ENCODE measurements at places on chromosomes 6 and 20.

- DNase-seq: no peak
Observed at GRCh38 chr20:62550087-62550632, 74.4 kb upstream of the GATA5 start.

DNA sequence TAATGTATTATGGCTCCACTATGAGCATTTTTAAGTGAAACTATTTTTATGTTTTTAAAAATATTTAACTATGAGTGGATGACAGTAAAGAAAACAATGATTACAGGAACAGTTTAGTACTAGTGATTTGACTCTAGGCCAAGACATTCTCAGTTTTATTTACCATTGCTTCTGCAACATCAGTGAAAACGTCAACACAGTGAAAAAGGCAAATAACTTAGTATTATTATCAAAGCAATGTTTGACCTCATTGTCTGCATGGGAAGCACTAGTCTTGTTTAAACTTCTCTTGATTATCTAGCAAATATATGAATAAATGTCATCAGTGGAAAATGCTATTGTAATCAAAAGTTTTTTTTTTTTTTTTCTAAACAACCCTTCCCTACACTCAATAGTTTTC, 165.0 kb downstream of the HTR1B start:
- DNase-seq: no peak

GRCh38 chr6:54935739-54936138, 89.2 kb downstream of the FAM83B start:
- DNase-seq: no peak

DNA sequence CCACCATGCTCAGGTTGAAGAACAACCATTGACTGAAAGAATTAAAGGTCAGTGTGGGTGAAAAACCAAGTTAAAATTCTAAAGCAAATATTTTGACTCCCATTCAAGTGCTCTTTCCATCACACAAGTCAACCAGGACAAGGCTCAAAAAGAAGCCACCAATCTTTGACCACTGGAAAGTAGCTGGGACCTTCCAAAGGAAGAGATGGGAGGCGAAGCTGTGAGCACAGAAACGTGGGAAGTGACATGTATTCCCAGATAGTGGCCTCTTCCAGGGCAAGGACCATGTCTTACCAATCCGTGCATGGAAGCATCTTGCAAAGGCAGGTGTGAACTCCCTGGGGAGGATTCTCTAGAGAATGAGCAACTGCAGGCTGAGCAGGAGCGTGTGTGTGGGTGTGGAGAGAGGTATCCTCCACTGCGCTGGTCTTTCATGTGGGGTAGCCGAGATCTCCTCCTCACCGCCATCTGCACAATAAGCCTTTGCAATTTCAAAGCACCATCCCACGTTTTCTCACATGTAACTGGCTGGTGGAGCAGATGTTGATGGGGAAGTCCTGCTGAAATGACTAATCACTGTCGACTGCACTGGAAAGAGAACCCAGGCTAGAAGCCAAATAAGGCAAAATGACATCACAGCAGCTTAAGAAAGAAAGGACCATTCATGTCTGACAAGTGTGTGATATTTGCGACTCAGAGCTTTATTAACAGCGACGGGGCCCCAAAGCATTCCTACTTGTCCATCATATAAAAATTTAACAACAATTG, 189.4 kb upstream of the RREB1 start:
- peak; percentile 78 for DNase-seq

DNA sequence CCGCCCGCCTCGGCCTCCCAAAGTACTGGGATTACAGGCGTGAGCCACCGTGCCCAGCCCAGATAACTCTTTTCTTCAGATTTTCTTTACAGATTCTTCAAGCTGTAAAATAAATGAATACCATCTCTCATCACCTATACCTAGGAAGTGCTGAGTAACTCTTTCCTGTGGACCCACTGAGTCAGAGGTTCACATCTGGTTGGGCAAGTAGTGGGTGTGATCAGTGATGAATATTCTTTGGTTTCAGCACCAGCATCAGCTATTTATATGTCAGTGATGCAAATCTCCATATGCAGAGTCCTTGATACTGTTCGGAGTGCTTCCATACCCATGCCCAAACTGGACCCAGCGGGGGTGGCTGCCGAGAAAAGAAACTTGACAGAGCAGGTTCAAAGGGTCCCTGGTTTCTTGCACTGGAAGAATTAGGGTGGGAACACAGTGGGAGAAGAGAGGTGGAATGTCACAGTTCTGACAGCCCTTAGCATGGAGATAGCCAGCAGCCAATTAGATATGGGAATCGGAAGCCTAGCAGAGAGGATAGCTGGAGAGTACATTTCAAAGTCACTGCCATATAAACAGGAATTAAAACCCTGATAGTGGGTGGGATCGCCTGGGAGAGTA, 64.9 kb upstream of the DDR1 start:
- peak; percentile 53 for DNase-seq

DNA sequence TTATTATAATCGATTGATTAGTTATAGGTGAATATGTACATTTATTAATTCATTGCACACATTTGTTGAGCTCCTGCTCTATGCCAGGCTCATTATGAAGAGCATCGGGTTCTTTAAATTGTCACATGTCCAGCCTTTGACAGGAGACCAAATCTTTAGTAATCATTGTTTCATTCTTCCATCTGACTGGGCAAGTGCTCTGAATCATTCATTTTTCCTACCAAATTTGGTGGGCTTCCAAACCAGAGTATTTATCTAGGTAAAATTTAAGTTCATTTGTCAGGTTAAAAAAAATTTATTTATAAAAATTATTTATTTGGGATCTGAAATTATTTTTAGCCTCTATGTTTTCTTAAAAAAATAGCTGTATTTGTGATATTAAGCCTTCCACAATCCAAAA, 404.9 kb upstream of the MMS22L start:
- DNase-seq: no peak

- DNase-seq: no peak
Observed at GRCh38 chr6:113052506-113052905, 705.4 kb downstream of the RFPL4B start.

GRCh38 chr20:59832406-59833363, 100.8 kb downstream of the SYCP2 start:
- DNase-seq: no peak

- no peak for DNase-seq
Observed at GRCh38 chr6:132587424-132587823, 2.1 kb downstream of the TAAR5 start.

- no peak for DNase-seq
Observed at GRCh38 chr20:47776639-47777038, 8.6 kb downstream of the SULF2 start.

DNA sequence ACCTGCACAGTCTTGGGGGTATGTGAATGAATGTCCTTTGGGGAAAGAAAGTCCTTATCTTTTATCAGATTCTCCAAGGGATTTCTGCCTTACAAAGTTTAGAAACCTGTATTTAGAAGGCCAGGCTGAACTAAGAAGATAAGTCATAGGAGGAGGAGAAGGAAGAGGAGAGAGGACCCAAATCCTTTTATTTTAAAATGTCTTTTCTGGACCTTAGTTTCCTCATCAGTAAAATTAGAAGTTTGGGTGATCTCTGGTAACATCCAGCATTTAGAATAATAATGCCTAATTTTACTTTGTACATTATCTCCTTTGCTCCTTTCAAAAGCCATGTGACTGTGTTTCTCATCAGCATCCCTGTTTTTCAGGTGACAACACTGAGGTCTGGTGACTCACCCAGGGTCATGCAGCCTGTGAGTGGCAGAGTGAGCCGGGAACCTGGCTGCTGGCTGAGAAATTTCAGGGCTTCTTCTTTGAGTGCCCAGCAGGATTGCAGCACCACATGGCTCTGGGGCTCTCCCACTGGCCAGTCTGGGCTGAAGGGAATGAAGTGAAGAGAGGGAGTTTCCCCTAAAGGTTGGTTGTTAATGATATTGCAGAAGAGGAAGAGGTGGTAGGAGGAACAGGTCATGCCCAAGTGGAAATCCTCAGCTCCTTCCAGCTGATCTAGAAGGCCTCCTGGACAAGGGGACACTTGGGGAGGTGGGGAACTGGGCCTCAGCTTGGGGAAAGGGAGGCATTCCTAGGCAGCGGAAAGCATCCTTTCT, 34.0 kb downstream of the VEGFA start:
- DNase-seq: no peak

DNA sequence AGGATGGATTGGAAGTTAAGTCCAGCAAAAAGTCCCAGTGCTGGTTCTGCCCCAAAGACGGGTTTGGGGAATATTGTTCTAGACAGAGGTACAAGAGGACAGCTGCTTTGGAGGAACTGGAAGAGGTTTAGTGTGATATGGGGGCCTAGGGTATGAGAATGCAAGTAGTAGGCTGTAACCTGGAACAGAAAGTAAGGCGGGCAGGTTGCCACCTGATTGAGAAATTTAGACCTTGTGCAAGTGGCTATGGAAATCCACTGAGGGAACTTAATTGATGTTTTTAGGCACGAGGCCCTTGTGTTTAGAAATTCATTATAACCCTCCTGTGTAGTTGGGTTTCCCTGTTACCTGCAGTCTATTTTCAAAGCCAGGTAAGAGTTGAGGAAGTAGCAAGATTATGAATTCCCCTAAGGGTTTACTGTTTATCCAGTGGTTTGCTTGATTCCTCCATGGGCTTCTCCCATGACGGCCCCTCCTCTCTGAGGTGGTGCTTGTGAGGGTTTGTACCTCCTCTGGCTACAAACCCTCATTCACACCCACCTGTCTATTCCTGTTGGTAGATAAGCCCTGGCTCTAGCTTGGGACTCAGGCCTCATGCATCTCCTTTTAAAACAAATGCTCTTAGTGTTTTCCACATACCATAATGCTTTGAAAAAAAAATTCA, 42.0 kb upstream of the BCAS1 start:
- DNase-seq: no peak

- DNase-seq: no peak
Observed at GRCh38 chr20:49843139-49843538, 30.5 kb downstream of the SLC9A8 start.

DNA sequence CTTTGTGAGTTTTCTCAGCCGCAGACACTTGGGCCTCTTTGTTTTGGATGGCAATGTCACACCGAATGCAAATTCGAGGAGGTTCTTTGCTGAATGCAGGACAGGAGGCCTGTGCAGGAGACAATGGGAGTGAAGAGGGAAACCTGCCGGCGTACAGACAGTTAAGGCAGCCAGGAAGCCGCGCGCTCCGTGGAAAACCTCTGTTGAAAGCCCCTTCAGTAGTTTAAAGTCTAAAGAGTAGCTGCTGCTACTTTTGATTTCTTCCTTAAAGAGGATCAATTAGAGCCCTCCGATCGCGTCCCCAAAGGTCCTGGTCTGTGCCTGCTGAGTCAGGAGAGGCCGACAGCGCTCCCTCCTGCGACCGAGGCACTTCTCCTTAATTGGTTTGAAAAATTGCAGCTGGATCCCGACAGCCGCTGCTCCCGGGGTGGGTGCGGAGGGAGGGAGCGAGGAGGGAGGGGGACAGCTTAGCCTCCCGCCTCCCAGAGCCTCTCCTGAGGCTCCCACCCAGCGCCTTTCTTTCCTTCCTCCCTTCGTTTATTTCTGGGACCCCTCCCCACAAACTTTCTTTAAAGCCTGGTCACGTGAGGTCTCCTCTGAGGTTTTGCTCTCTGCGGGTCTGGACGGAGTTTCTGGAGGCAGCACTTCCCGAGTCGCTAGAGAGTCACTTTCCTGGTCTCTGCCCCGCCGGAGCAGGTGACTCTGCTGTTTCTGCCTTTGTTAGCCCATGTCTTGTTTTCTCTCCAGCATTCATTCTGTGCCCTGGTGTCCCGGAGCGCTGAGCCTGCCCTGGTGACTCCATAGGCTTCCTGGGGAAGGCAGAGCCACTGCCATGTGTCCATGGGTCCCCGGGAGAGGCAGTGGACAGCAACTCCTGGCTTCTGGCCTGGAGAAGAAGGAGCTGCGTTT, 22.3 kb upstream of the RPP40 start:
- no peak for DNase-seq

- no peak for DNase-seq
Observed at GRCh38 chr6:106586815-106587415, 42.4 kb downstream of the RTN4IP1 start.

DNA sequence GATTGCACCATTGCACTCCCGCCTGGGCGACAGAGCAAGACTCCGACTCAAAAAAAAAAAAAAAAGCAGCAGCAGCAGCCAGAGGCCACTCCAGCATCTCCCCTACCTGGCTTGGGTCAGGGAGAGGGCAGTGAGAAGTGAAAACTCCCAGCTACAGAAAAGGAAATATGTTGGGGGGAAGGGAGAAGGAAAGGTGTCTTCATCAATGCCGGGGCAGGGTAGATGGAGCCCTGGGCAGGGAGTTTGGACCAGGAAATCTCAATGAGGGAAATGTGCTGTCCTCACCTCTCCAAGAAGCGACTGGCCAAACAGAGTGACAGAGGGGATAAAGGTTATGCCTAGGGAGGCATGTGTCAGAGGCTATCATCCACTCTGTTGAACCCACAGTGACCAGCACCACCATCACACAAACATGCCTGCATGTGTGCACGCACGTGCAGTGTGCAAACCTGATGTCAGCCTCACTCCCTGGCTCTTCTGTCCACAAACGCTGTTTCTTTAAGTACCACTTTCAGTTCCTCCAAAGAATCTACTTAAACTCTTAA, 887 bp upstream of the AIF1 start:
- no peak for DNase-seq

DNA sequence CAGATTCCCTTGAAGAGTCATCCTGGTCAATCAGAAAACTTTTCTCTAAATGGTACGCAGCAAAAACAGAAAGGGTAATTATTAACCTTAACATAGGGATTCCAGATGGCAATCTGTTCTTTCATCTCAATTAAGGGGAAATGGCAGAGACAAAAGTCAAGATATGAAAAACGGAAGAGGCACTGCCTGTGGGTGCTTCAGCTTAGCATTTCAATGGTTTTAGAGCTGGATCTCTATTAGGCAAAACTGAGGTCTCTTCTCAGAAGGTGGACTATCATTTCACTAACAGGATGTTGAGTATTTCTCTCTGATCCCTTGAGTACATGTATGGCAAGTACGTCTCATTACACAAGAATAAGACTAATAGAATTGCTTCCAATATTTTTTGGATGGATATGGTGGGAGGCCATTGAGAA, 296.9 kb downstream of the HIVEP2 start:
- DNase-seq: no peak

DNA sequence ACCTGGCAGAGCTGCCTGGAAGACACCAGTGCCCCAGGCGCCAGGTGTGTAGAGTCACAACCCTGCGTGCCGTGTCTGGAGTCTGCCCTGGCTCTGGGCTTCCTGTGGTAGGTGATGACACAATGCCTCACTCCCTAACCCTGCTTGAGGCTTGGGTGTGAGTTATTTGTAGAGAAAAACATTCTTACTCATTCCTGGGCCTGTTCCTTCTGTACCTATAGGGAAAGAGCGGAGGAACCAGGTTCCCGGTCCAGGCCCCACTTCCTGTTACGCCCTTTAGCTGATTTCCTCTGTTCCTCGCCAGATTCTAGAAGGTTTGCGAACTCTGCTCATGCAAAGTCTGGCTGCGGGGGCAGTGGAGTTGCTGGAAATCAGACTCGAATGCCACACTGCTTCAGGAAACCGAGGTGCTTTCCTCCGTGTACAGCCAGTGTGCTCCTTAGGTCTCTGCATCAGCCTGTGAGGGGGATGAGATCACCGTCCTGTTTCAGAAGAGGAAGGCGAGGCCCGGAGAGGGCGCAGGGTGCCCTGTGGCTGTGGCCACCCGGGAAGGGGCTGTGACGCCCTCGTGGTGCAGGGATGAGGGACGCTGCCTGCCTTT, 67.1 kb upstream of the DUSP22 start:
- DNase-seq: peak; percentile 52
